ENCODE measurements at places on chromosomes 11 and 22.

GRCh38 chr22:38873469-38874411, 1.7 kb upstream of the CBX6 start:
- no peak for DNase-seq

GRCh38 chr22:18119409-18120110, 9.0 kb downstream of the TUBA8 start:
- no peak for DNase-seq

- DNase-seq = no peak
Measured at GRCh38 chr11:58965246-58965985, 26.1 kb downstream of the GLYATL1 start.

- no peak for DNase-seq
Measured at GRCh38 chr11:74844072-74844471, 95.4 kb downstream of the RNF169 start.

GRCh38 chr11:120197251-120197891, 13.5 kb upstream of the OAF start:
- DNase-seq = no peak

GRCh38 chr11:120399307-120399706, 63.1 kb downstream of the ARHGEF12 start:
- no peak for DNase-seq
